A549 treated with CORT108297 at 1 μM for 4 hours (cell line): ENCODE measurements at places on chromosomes 11 and 22. TPM values are rescaled to one million over a fixed set of nuclear protein-coding genes. Genes with fewer than 3 reads are reported as not detected.

The SLC37A2 gene
- total RNA-seq, result 0.12 to 0.17 TPM (median 0.13 TPM) in 4 of 5 replicates, not detected in the other

The SMTNL1 gene
- total RNA-seq, result not detected in 5 replicates

The NUP50 gene
- 26.2 to 30.5 TPM (median 29.6 TPM) in 5 replicates for total RNA-seq

The GLYATL2 gene
- 0.08 TPM in 1 of 5 replicates, not detected in the others for total RNA-seq

The SPON1 gene
- total RNA-seq, result 0.08 TPM in 1 of 5 replicates, not detected in the others

The OR10D3 gene
- not detected in 5 replicates for total RNA-seq

The C22orf42 gene
- total RNA-seq, result not detected in 5 replicates

The IZUMO1R gene
- not detected in 5 replicates for total RNA-seq

The MPPED1 gene
- total RNA-seq, result 0.07 TPM in 1 of 5 replicates, not detected in the others

The ZNF215 gene
- 0.85 to 1.3 TPM (median 1.1 TPM) in 5 replicates for total RNA-seq

The RAG1 gene
- total RNA-seq, result 0.09 to 0.64 TPM (median 0.32 TPM) in 5 replicates

The MEN1 gene
- 32.0 to 45.4 TPM (median 44.1 TPM) in 5 replicates for total RNA-seq

The PAFAH1B2 gene
- total RNA-seq, result 31.3 to 43.8 TPM (median 35.1 TPM) in 5 replicates

The IGLL1 gene
- total RNA-seq, result not detected in 5 replicates

The MUC6 gene
- total RNA-seq, result 0.01 to 0.02 TPM (median 0.01 TPM) in 3 of 5 replicates, not detected in the others

The FGF4 gene
- not detected in 5 replicates for total RNA-seq

The TMPRSS5 gene
- 0.08 to 0.15 TPM (median 0.12 TPM) in 5 replicates for total RNA-seq

The CRYAB gene
- total RNA-seq, result 5.5 to 13.0 TPM (median 6.5 TPM) in 5 replicates

The HSPB2 gene
- not detected in 5 replicates for total RNA-seq

The HDHD5 gene
- 32.9 to 44.8 TPM (median 43.0 TPM) in 5 replicates for total RNA-seq

The C11orf42 gene
- not detected in 5 replicates for total RNA-seq

The GRK3 gene
- 3.2 to 4.2 TPM (median 3.6 TPM) in 5 replicates for total RNA-seq
